ENCODE measurements at places on chromosomes 2 and 18. TPM values are rescaled to one million over a fixed set of nuclear protein-coding genes. Genes with fewer than 3 reads are reported as not detected.

Gene SERPINB3
- total RNA-seq: not detected

Gene FAM237A
- total RNA-seq: not detected

Gene HTR2B
- not detected for total RNA-seq

DNA sequence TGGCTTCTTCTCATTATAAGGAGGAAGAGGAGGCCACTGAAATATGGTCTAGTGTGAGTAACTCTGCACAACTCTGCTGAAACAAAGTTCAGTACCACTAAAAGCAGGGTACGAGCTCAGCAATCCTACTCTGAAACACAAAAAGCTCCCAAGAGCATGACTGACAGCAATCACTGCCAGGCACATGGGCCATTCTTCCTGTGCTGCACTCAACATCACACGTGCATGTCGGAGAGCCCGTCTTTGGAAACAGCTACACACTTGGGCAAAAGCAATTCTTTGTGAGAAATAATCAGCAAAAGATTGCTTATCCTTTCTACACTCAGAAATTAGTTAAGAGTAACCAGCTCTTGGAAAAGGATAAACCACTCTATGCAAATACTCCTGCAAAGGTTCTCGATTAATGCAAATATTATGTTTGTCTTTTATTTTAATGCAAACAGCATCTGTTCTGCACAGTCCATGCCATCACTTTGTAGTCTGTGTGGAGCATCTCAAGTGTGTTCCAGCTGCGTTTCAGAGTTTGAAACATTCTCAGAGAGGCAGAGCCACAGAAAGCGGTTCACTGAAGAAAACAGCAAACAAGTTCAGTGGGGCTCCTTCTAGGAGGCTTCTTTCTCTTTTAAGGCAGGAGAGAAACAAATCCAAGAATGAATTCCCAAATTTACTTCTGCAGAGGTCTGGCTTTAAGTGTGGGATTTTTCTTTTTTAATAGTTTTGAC lies 145.0 kb downstream of the HDAC4 start:
- H3K4me3 ChIP-seq: no peak overlapping the region
- no peak for DNase-seq
- H3K27me3 ChIP-seq: no peaks in the 10 kb centered on the region
- peaks cover 59% of the 10 kb centered on the region for H3K4me1 ChIP-seq
- no peaks in the 10 kb centered on the region for H3K36me3 ChIP-seq
- H3K27ac ChIP-seq: peak overlapping the region; percentile 38

DNA sequence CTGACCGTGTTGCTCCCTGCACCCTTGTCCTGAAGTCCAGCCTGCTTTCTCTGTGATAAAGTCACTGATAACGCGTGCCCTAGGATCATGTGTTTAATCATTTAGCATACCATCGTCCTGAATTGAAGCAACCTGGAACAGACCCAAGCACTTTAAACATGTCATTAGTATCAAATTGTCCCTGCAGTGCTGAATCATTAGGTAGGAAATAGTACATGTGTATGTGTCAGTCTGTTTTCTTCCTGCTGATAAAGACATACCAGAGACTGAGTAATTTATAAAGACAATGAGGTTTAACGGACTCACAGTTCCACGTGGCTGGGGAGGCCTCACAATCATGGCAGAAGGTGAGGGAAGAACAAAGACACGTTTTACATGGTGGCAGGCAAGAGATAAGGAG lies 2.8 kb downstream of the ASB18 start:
- H3K4me3 ChIP-seq: no peak overlapping the region
- no peaks in the 10 kb centered on the region for H3K4me1 ChIP-seq
- no peak for DNase-seq
- H3K27me3 ChIP-seq: peaks cover 92% of the 10 kb centered on the region
- no peaks in the 10 kb centered on the region for H3K36me3 ChIP-seq

GRCh38 chr2:174635015-174635593 lies 37.5 kb upstream of the WIPF1 start:
- H3K36me3 ChIP-seq: no peaks in the 10 kb centered on the region
- no peak for DNase-seq
- no peak overlapping the region for H3K4me3 ChIP-seq

DNA sequence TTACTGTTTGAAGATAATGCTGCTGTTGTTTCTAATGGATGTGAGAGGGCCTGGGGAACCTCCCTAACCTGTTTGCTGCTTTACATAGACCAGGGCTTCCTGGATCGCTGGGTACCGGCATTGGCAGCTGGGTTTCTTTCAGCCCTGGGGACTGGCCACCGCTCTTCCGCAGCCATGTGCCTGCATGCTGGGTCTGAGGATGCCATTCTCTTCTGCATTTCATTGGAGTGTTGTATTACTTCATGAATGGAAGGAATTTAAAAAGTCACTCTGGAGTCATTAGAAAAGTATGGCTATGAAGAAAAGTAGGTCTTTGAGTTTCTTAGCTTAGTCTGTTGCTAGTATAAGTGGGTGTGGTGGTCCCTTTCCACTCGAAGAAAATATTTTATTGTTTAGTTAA lies 107.3 kb upstream of the MGAT5 start:
- H3K4me1 ChIP-seq: no peaks in the 10 kb centered on the region
- no peaks in the 10 kb centered on the region for H3K36me3 ChIP-seq
- no peak overlapping the region for H3K4me3 ChIP-seq
- no peak for DNase-seq
- H3K27ac ChIP-seq: no peak overlapping the region

DNA sequence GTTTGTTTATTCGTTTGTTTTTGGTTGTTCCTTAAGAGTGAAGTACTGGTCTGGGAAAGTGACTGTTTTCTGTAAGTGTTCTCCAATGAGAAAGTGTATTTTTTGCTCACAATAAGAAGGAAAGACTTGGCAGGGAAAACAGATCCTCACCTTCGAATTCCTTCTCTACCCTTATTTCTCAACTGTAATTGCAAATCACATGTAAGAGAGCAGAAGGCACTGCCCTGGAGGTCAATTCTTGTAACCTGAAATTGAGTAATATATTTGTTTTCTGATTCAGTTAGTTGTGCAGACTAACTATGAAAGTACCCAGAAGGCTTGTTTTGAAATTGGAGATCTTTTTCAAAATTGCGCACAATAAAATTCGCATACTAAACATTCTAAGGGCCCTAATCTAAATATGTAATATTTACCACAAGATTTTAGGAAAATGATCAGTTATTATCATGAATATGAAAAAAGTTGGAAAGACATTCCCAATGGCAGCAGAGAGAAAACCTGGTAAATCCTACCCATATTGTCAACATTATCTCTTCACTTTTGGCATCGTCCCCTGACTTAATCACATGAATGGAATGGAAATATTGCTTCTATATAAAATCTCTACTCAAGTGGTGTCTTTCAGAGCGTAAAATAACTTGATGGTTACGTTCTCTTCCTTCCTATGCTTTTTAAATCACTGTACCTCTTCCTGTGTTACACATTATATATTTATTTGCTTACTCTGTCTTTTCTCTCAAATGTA lies 24.1 kb downstream of the TFPI start:
- H3K36me3 ChIP-seq: peaks cover 5% of the 10 kb centered on the region
- H3K27ac ChIP-seq: peak overlapping the region; percentile 63
- no peaks in the 10 kb centered on the region for H3K27me3 ChIP-seq
- H3K4me3 ChIP-seq: no peak overlapping the region
- DNase-seq: peak; percentile 54

DNA sequence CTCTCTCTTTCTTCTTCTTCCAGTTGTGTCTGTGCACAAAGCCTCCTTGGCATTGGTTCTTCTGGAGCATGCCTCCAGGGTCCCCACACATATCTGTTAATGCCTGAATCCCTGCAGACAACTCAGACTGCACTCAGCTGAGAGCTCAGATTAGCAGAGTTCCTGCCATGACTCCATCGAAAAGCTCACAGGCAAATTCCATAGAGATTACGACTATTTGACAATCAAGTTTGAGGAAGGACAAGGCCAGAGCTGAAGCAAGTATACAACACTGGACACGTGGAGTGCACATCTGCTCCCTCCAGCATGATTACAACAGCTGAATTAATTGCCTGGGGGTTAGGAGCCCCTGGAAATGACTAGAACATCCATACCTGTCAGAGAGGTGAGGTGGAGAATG lies 190.7 kb downstream of the INSIG2 start:
- H3K36me3 ChIP-seq: no peaks in the 10 kb centered on the region
- no peak overlapping the region for H3K4me3 ChIP-seq
- H3K27me3 ChIP-seq: peaks cover 5% of the 10 kb centered on the region
- no peaks in the 10 kb centered on the region for H3K4me1 ChIP-seq
- no peak for DNase-seq
- no peak overlapping the region for H3K27ac ChIP-seq

DNA sequence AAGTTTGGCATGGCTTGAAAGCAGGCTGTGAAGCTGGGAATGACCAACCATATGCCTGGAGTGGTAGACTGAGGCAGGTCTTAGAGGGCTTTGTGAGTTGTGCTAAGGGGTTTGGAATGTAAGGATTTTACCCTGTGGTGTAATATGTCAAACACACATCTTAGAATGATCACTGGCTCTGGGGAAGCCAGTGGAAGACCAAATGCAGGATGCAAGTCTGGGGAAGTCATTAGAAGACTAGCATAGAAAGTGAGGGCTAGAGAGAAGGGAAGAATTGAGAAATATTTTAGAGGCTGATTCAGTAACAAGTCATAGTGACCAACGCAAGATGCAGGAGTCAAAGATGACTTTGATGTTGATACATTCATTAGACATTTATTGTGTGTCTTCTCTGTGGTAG lies 3.5 kb upstream of the FHOD3 start:
- H3K27ac ChIP-seq: no peak overlapping the region
- no peak for DNase-seq
- no peaks in the 10 kb centered on the region for H3K36me3 ChIP-seq
- peaks cover 61% of the 10 kb centered on the region for H3K27me3 ChIP-seq
- H3K4me3 ChIP-seq: no peak overlapping the region

DNA sequence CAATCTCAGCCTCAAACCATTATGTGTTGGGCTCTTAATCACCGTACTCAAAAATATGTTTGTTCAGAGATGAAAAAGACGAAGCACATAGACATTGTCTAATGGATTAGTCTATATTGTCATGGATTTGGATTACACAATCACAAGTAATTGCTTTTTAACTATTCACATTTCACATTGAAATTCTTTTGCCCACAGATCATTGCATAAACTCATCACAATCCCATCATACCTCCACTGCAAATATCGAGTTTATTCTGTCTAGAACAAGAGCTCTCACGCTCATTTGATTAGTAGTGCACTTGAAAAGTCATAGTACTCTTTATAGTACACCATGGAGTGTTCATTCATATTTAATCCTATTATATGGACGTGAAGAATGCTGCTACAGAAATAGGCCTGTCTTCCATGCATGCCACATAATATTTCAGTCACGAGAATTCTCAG lies 97.9 kb upstream of the SOX11 start:
- no peak overlapping the region for H3K27ac ChIP-seq
- H3K4me1 ChIP-seq: peaks cover 22% of the 10 kb centered on the region
- no peaks in the 10 kb centered on the region for H3K27me3 ChIP-seq
- DNase-seq: peak; percentile 15

DNA sequence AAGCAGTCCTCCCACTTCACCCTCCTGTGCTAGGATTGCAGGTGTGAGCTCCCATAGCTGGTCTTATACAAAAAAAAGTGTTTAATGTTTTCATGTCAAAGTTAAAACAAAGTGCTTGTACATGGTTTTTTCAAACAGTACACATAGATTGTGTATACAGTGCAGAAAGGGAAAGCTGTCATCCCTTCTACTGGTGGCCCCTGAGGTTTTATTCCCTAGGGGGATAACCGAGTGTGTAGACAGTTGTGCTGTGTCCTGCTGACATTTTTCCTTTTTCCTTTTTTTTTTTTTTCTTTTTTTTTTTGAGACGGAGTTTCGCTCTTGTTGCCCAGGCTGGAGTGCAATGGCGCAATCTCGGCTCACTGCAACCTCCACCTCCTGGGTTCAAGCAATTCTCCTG lies 10.8 kb downstream of the TUBB6 start:
- peaks cover 73% of the 10 kb centered on the region for H3K36me3 ChIP-seq
- H3K27ac ChIP-seq: no peak overlapping the region
- H3K4me1 ChIP-seq: peaks cover 27% of the 10 kb centered on the region

DNA sequence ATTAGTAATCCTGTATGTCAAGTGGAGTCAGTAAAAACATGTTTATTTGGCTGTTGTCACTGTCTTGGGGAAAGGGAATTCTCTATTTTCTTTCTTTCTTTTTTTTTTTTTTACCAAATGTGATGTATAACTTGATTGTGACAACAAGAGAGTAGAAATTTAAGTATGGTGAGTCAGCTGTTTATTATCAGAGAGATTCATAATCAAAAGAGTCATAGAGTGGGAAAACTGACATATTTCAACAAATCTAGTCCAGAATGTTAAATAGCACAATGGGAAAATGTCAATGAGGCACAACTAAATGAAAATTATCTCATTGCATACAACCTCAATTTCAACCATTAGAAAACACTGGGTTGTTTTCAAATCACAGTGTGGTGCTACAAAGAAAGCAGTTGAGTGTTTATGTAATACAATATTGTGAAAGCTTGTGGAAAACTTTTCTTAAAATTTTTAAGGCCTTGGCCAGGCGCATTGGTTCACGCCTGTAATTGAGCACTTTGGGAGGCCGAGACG lies 111.9 kb upstream of the DTNA start:
- no peak for DNase-seq
- H3K27ac ChIP-seq: no peak overlapping the region
- H3K4me1 ChIP-seq: no peaks in the 10 kb centered on the region
- H3K36me3 ChIP-seq: no peaks in the 10 kb centered on the region

DNA sequence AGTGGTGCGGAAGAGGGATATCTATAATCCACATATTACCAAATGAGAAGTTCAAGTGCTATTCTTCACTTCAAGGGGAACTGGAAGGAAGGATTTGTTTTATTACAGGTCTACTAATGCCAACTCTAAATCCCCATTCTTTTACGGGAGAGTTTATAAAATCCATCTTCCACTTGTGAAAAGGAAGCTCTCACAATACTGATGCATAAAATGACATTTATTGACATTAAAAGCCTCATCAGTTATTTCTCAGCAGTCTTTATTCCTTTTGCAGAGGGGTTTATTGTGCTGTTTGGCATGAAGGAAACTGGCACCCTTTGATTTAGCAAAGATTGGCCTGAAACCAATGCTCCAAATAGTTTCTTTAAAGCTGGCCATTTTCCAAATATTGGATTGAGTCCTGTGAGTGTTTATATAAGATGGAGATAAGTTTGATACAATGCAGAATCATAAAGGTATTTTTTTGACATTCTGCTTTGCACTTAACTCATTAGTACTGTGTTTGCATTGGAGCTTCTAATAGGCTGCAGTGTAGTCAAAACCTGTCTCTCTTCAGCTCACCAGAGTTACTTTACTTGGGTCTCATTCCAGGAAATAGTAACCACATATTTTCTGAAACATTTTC lies 26.6 kb downstream of the LRP1B start:
- peak; percentile 71 for DNase-seq
- H3K4me1 ChIP-seq: peaks cover 14% of the 10 kb centered on the region

DNA sequence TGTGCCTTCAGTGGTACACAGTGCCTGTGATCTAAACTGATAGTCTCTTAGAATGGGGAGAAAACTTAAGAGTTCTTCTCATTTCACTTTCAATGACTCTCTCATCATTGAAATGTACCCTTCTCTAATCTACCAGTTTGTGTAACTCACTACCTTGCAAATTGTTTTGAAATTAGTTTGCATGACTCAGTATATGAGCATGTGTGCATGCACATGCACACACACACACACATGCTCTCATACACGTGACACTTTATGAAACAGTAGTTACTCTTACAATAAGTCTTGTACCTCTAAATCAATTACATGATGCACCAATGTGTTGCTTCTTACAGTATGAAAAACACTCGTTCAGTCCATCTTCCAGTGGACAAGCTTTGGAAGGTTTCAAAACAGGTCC lies 10.6 kb downstream of the LYPD6B start:
- no peaks in the 10 kb centered on the region for H3K4me1 ChIP-seq
- no peak overlapping the region for H3K27ac ChIP-seq
- no peak for DNase-seq
- H3K36me3 ChIP-seq: no peaks in the 10 kb centered on the region

GRCh38 chr2:37573451-37574388 lies 97.7 kb downstream of the CDC42EP3 start:
- DNase-seq: no peak
- no peak overlapping the region for H3K4me3 ChIP-seq
- peaks cover 7% of the 10 kb centered on the region for H3K4me1 ChIP-seq
- no peaks in the 10 kb centered on the region for H3K27me3 ChIP-seq
- H3K27ac ChIP-seq: no peak overlapping the region

Data from A673 (cell line).